ENCODE measurements at places on chromosomes 6 and 20.

- DNase-seq = no peak
These were observed 22.4 kb upstream of the RIMS4 start for GRCh38 chr20:44832724-44833123.

DNA sequence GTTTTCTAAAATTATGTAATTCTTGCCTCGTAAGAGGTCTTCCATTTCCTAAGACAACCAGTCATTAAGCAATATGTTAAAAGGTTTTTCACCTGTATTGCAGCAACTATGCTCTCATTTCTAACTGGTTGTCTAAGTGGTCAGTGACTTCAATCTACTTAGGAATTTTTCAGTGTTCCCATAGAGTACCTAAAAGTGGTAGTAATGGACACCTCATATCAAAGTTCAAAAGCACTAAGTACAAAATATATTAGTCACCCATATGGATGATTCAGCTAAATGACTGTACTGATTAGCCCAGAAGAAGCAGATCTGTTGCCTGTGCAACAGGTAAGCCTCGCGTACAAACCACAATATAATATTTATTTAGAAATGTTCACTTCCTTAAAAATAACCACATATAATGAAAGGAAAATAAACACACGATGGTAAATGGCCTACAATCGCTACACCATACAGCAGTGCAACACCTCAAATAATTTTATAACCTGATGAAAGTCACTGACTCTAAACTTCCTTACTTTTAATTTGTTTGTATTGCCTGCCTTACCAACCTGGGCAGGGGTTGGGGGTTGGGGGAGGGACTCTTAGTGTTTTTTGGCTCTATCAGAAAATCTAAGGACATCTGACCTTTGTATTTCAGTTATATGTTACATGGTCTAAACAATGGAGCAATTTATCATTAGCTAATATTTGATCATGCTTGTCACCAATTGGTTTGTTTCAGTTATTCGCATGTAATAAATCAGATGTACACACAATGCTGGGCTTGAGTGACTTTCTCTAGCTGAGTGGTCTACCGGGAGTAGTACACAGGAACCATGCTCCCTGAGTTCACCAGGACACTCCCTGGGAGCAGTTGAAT, 105.9 kb downstream of the HIVEP2 start:
- no peak for DNase-seq

- no peak for DNase-seq
These were observed 148.8 kb downstream of the QKI start for GRCh38 chr6:163563318-163563717.

DNA sequence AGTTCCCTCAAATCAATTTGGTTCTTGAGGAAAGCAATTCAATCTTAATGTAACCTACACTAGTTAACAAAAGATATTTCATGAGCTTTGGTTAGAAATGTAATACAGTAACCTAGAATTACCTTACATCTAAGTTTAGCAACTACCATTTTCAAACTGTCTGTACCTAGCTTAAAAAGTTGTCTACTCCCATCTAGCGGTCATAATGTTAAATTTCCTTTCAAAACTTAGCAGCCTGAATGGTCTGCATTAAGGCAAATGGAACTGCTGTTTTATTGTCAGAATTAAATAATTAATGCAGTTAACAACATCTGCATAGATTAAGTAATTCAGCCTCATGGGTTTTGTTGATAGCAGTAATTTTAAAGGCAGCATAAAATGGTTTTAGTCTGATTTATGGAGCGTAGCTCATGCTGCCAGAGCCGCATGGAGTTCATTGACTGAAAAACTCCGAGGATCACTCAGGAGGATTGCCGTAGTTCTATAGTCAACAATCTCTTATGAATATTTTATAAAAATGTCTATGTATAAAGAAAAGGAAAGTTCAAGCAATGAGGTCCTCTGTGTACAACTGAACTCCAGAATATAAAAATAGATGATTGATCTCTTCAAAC, 485.4 kb upstream of the MANEA start:
- no peak for DNase-seq

DNA sequence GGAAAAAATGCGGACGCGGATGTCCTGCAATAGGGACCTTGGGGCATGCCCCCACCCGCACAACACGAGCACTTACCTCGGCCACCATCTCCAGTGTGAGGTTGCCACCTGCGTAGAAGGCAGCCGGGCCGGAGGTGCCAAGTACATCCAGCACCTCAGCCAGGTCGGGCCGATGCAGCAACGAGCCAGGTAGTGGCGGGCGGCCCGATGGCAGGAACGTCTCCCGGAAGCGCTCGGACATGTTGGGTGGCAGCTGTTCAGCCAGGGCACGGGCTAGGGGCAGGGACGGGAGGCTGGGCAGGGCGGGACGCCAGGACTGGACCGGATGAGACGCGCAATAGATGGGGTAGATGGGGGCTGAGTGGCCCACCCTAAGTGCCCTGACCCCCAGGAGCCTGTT, 13.3 kb downstream of the GGT7 start:
- no peak for DNase-seq

GRCh38 chr6:37459981-37460800, 27.2 kb downstream of the CMTR1 start:
- no peak for DNase-seq

DNA sequence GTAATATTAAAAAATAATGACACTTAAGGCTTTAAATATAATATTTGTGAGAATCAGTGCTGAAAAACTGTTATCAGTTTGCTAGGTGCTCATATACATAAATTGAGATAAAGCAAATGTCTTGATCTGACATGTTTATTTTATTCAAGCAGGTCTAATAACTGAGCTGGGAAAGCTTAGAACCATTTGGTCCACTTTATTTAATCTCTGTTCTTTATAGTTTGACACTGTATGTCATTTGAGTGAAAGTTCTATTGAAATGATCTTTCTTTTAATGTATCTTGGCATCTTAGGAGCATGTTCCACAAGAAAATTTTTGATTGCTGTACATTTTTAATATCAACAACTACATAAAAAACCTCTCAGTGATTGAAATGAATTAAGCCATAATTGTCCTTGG, 772.0 kb upstream of the NRSN1 start:
- no peak for DNase-seq

- DNase-seq = no peak
These were observed 6.2 kb upstream of the CD93 start for GRCh38 chr20:23092384-23092756.

DNA sequence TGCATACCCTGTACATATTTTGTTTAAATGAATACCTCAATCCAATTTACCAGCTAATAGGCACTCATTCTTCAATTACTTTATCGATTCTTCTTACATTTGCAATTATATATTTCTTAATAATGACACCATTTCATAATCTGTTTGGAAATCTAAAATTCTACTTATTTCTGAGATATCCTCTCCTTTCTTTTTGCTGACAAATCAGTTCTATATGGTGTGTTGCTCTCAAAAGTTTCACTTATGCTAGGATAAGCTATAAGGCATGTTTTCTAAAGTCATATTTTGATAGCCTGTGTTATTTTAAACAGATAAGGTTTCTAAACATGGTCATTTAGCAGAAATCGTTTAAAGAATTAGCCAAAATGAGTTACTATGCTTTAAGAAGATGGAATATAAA, 140.6 kb upstream of the GJE1 start:
- no peak for DNase-seq

DNA sequence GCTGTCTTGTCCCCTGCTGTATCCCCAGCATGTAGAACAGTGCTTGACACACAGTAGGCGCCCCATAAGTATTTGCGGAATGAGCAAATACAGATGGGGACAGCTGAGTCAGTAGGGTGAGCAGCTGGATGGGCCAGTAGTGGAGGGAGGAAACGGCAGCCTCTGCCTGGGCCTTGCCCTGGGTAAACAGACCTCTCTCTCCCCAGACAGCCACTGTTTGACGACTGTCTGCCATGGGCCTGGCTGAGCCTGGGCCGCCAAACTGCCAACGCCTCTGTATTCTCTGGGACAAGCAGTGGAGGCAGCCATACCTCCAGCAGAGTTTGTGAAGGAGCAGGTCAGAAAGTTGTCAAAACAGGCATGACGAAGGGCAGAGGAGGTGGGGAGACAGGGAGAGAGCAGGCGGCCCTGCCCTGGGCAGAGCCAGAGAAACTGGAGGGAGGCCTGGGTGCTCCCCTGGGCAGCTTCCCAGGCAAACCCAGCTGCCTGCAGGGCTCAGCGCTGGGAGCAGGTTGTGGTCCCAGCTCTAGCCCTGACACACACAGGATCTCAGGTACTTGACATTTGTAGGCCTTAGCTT, 15.2 kb downstream of the HNF4A start:
- DNase-seq = no peak

GRCh38 chr6:4942673-4943009, 61.2 kb downstream of the RPP40 start:
- no peak for DNase-seq

DNA sequence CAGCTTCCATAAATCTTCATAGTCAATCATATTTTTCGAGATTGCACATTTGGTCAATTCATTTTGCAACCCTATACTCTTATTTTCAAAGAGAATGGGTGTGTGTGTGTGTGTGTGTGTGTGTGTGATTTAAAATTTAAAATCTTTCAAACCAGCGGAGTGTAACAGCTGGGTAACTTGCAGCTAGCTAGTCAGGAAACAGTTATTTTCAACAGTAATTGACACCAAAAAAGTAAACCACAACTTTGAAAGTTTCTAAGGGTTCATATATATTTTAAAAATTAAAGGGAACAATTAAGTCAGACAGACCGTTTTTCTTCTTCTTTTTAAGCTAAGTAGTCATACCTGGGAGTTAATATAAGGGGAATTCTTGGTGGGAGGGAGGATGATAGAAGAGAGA, 57.0 kb downstream of the PRR18 start:
- no peak for DNase-seq

- peak; percentile 68 for DNase-seq
These were observed 9.2 kb downstream of the ENTPD6 start for GRCh38 chr20:25204550-25205276.

DNA sequence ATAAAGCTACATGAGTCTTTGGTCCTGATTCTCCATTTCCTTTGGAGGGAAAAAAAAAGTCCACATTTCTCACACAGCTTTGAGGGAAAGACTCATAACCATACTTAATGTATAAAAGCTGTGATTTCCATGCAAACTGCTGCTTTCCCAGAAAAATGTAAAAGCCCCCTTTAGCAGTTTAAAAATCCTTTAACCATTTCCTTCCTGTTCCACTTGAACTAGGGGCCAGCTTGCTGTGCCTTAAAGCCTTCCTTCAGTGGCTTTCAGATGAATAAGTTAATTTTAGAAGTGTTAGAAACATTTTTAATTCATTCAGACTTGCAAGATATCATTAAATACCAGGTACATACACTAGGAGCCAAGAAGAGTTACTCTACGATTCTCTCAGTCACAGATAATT, 273.5 kb downstream of the PKHD1 start:
- DNase-seq = no peak

GRCh38 chr20:48657426-48658197, 170.2 kb downstream of the PREX1 start:
- peak; percentile 79 for DNase-seq

DNA sequence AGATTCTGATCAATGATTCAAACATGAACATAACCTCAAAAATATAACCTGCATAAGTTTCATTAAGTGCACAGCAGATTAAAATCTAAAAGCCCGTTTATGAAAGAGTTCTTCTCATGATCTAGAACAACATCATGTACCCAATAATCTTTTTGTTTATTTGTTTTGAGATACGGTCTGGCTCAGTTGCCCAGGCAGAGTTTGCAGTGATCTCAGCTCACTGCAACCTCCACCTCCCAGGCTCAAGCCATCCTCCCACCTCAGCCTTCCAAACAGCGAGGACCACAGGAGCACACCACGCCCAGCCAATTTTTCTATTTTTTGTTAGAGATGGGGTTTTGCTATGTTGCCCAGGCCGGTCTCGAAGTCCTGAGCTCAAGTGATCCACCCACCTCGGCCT, 149.7 kb downstream of the CDK19 start:
- no peak for DNase-seq

- DNase-seq = no peak
These were observed 2.5 kb downstream of the DIDO1 start for GRCh38 chr20:62923669-62924441.

- no peak for DNase-seq
These were observed 292.1 kb downstream of the CDC5L start for GRCh38 chr6:44679438-44680201.

DNA sequence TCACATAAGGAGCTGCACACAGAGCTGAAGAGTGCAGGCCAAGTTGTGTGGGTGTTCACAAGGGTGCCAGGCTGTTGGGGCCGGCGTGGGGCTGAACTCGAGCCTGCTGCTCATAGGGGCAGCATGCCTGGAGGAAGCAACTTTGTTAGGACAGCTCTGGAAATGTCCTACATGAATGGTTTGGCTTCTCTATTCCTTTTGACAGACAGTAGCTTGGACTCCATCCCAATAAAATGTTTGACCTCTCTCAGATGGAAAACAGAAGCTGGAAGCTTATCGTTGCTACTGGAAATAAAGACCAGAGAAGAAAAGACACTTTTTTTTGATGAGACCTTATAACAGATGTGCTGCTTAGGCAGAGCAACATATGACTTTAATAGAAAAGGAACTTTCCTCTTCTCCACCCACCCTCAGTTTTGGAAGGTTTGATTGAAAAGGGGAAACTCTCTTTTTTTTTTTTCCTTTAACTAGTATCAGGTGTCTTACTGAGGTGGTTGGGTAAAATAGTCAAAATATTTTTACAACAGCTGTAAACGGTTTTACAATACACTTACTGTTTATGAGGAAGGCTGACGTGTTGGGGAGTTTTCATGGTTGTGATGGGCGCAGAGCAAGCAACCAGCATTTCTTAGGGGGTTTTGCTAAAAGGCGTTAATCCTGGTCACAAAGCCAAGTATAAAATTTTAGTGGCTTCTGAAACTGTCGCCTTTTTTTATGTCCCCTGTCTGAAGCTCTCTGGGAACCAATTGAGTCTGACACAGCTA, 80.7 kb upstream of the EEF1E1 start:
- no peak for DNase-seq

- DNase-seq = peak; percentile 60
These were observed 154.9 kb downstream of the OR2B2 start for GRCh38 chr6:27757307-27757706.

Measured in suppressor macrophage (primary cell).